ENCODE measurements at places on chromosomes 11 and 22. TPM values are rescaled to one million over a fixed set of nuclear protein-coding genes. Genes with fewer than 3 reads are reported as not detected.
A peak's percentile ranks its signal among the peaks of the same experiment; 100 is the strongest.

DNA sequence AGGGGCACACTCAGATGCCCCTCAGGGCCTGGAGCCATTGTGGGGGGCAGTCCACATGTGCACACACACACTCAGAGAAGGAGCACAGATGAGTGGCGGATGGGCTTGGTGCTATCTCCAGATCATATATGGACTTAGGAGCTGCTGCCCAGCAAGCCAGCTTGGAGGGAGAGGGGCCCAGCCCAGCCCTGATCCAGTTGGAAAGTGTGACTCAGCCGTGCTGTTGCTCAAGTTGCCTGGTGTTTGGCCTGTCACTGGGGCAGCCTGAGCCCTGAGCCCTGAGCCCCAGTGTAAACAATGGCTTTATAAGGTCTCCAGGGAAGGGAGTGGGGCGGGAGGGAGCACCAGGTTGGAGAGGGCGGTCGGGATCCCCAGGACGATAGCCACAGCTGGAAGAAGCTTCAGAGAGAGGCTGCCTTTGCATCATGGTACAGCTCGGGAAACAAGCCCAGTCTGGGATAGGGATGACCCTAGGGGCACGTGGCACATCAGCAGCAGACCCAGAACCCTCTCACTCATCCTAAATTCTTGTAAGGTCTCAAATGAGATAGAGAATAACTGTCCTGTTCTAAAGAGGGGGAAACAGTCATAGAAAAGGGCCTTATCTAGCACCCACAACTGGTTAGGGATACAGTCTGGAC lies 4.8 kb downstream of the SELENOM start:
- peak; percentile 81 for DNase-seq

DNA sequence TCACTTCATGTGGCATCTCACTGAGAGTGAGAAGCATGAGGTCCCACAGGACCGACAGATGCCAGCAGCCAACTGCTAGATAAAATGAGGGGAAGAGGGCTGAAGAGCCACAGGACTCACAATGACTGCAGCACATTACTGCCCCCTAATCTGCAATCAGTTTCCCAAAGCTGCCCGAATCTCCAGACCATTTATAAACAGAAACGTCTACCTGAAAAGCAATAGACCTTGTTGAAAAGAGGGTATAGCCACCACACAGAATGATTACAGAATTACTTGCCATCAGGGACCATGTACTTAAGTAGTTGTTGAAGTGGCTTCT lies 12.4 kb upstream of the TEF start:
- DNase-seq, result no peak

DNA sequence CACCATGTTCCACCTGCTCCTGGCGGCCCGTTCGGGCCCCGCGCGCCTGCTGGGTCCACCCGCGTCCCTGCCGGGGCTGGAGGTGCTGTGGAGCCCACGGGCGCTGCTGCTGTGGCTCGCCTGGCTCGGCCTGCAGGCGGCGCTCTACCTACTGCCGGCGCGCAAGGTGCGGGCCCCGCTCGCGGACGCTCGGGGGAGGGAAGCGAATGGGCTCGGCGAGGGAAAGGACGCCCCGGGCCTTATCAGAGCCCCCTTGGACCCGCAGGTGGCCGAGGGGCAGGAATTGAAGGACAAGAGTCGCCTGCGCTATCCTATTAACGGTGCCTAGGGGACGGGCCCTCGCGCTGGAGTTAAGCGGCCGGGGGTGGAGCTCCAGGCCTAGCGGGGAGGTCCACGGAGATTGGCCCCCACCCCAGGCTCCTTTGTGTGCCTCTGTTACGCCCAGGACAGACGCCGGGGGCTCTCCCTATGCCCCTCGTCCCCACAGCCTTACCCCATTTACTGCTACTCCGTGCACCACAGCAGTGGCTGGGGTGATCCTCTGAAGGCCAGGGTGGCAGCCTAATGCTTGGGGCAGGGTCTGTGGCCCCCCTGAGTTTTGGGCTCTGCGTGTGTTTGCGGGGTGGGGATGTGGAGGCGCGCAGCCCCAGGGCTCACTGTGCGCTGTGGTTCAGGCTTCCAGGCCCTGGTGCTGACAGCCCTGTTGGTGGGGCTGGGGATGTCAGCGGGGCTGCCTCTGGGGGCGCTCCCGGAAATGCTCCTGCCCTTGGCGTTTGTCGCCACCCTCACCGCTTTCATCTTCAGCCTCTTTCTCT lies 1.1 kb downstream of the TM7SF2 start:
- DNase-seq, result no peak

USP2 gene
- total RNA-seq, result 35.6 TPM

- no peak for DNase-seq
Measured at GRCh38 chr11:119882316-119882715, 153.3 kb upstream of the NECTIN1 start.

GRCh38 chr11:32615422-32615821 lies 31.8 kb downstream of the EIF3M start:
- no peak for DNase-seq

GAS2 gene
- 1.8 TPM for total RNA-seq

- no peak for DNase-seq
Measured at GRCh38 chr11:36238881-36239280, 50.3 kb downstream of the COMMD9 start.

- DNase-seq, result no peak
Measured at GRCh38 chr11:126599217-126599897, 243.9 kb downstream of the ST3GAL4 start.

DNA sequence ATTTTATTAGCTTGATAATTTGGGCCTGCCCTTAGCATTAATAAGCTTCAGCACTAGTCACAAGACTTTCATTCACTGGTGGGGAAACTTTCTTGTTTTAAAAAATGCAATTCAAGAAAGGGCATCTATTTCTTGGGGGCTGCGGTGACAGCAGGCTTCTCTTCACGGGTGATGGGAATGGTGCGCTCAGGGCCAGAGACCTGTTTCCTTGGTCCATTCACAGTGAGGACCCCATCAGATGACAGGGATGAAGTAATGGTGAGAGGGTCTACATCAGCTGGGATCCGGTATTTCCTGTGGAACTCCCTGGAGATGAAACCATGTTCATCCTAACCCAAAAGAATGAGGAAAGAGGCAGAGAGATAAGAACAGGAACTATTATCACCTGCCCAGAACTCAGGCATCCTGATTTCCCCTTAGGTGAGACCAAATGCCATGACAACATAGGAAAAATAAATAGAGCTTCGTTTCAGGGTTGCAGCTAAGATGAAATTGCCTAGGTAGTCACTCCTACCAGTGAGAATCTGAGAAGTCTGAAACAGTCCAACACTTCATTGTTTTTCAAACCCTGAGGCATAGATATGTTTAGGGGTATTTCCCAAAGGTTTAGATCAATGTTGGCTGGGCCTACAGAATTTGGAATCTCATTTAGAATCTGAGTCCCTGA lies 2.8 kb downstream of the CRYAB start:
- DNase-seq, result no peak

DNA sequence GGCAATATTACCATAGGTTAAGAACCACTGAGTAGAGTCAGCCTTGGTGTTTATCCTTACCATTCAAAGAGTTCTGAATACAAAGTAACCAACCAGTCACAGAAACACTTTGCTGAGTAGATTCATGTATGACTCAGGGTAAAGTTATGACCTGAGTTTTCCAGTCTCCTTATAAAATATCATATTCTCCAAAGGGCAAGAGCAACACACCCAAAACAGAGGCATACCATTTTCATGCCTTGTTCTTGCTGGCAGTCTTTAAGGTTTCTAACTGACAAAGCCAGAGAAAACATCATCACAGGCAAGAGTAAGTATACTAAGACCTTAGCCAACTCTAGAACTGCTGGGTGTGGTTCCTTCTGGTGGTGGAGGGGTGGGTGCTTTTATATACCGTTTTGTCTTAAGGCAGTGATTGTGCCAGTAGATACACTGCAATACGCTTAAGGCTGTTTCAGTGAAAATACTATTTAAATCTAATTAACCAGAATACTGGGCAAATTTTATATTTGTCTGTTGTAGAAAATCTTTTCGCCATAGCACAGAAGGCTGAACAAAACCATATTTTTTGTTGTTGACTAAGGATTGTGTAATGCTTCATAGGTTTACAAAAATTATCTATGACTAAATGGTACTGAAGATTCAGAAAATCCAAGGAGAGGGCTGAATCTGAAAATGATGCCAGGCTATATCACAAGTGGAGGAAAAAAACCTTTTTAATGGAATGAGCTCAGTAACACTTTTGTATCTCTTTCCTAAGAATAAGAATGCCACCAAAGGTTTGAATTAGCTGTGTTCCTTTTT lies 3.0 kb downstream of the ATL3 start:
- DNase-seq, result no peak

DNA sequence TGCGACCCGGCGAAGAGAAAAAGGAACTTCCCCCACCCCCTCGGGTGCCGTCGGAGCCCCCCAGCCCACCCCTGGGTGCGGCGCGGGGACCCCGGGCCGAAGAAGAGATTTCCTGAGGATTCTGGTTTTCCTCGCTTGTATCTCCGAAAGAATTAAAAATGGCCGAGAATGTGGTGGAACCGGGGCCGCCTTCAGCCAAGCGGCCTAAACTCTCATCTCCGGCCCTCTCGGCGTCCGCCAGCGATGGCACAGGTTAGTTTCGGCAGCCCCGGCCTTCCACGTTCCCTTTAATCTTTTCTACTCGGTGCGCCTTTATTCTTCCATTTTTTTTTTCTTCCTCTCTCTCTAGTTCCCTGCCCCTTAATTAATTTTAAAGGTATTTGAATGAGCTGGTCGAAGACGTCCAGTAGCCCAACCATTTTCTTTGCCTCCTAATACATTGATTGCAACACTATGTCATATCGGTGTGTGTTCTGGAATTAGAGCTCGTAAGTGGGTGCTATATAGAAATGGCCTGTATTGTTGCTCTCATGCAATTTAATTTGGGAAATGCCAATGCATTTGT lies 537 bp downstream of the EP300 start:
- no peak for DNase-seq

- DNase-seq, result peak; percentile 66
Measured at GRCh38 chr11:74473382-74474173, 6.2 kb upstream of the KCNE3 start.

- DNase-seq, result no peak
Measured at GRCh38 chr22:23205339-23206049, 25.2 kb downstream of the BCR start.

GRCh38 chr22:27915986-27916385 lies 3.1 kb downstream of the PITPNB start:
- DNase-seq, result no peak

DNA sequence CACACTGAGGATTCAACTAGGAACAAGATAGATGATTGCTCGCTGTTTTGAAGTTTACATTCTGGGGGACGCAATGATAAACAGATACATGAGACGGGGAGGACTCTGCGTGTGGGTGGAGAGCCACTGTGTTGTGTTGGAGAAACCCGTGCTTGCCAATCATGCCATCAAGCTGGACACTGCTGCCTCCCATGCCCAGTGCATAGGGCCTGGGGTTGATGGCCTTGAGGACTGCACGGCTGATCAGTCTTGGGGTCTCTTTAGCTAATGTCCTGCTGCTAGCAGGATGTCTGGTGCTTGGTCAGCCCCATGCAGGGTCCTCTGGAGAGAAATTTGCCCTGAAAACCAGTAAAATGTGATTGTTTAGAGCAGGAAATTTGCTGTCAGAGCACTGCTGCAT lies 221.2 kb upstream of the B3GAT1 start:
- DNase-seq, result peak; percentile 80

TUT1 gene
- 18.4 TPM for total RNA-seq

Data from lower leg skin (tissue), 4 donors.